ENCODE measurements at places on chromosomes 4 and X.

GRCh38 chr4:100977746-100978397 lies 369.5 kb downstream of the PPP3CA start:
- DNase-seq = no peak

GRCh38 chrX:314049-314448 lies 4.5 kb downstream of the GTPBP6 start:
- no peak for DNase-seq

DNA sequence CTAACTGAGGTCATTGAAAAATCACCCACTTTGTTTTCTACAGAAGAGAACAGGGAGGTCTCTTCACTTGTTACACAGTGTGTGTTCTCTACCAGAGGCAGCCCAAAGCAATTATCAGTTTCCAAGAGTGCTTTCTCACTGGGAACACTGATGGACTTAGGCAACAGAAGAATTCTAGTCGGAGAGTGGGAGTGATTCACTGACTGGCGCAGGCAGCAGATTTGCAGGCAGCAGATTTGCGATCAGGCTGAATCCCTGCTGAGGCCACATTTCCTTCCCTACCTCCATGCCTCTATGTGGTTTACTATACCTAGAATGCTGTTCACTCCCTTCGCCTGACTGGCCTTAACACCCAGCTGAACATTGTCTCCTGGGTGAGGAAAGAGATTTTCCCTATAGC lies 6.6 kb downstream of the OCIAD2 start:
- no peak for DNase-seq

DNA sequence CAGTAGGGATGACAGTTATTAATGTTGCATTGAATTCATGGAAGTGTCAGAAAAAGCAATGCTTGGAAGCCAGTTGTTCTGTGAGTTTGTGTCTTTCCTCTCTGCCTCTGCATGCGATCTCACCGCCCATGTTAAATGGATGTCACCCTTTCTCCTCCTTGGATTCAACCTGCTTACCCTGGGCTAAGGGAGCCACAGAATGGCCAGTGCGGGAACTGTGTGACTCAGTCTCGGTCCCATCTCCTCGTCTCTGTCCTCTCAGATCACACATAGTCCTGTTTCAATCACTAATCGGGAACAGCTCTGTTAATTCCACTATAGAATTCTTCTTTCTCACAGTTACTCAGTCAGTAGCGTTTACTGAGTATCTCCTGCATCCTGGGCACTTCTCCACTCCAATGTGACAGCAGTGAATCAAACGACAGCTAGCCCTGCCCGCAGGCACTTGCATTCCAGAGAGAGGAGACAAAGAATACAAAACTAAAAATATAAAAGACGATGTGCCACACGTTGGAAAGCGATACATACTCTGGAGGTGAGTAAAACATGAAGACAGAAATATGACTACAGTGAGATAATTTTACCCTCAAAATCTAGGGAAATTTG lies 53.6 kb upstream of the TLR3 start:
- no peak for DNase-seq

DNA sequence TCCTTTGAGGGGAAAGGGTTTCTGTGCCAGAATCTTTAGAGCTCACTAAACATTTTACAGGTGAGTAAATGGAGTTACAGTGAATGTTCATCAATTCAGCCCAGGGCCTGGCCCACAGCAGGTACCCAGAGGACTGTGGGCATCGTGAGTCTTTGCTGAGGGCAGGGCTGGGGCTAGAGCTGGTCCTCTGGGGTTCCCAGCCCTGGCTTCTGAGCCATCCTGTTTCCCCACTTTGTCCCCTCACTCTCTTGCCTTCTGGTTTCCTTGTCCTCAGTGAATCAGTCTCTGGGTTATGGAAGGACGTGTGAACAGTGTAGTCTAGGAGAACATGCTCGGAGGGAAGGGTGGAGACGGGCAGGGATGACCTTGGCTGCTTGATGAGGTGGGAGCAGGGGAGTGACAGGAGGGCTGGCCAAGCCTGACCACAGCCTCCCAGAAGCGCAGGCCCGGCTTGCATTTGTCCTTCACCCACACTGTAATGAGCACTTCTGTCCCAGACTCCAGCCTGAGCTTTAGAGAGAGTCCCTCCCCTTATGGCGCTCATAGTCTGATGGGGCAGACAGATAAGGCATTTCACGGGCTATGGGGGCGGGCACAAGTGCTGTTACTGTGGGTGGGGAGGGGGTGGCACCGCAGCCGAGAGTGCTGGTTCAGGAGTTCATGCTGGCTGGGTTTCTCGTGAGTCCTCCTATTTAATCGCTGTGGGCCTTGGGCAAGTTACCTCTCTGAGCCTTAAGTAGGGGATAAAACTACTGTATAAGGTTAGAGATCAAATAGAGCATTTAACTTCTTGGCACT lies 17.3 kb downstream of the TBC1D14 start:
- no peak for DNase-seq

GRCh38 chrX:31091819-31092218 lies 20.0 kb upstream of the FTHL17 start:
- DNase-seq = no peak

GRCh38 chrX:87397103-87397886 lies 120.3 kb upstream of the KLHL4 start:
- DNase-seq = no peak

- no peak for DNase-seq
Measured at GRCh38 chrX:29487714-29488113, 727.6 kb upstream of the MAGEB2 start.

GRCh38 chr4:152357206-152357605 lies 178.7 kb downstream of the FBXW7 start:
- DNase-seq = no peak

- no peak for DNase-seq
Measured at GRCh38 chrX:74291577-74291963, 12.4 kb upstream of the ZCCHC13 start.

- DNase-seq = no peak
Measured at GRCh38 chr4:48266781-48267180, 2.9 kb downstream of the TEC start.

- no peak for DNase-seq
Measured at GRCh38 chr4:121988950-121989349, 37.1 kb upstream of the TRPC3 start.

GRCh38 chr4:28421221-28421620 lies 1560.6 kb downstream of the STIM2 start:
- DNase-seq = no peak

- DNase-seq = no peak
Measured at GRCh38 chrX:30690330-30690729, 37.1 kb downstream of the GK start.

GRCh38 chr4:83283181-83283580 lies 1.4 kb downstream of the COQ2 start:
- DNase-seq = no peak

DNA sequence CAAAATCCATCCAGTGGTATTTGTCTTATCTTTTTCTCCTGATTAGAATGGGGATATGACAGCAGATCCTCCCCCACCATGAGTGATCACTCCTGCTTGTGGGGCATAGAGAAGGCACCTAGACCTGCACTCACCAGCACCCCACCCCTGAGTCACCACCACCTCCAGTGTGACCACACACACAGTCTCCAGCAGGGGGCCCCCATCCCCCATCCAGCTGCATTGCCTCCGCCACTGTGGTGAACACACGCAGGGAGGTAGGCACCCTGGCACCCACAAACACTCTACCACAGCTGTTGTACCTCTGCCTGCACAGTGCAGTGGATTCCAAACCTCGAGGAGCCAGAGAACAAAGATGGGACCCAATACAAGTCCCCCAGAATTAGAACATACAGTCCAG lies 9.0 kb upstream of the MAGEA8 start:
- no peak for DNase-seq

GRCh38 chrX:63514569-63515080 lies 163.5 kb upstream of the SPIN4 start:
- DNase-seq = no peak

GRCh38 chrX:19811807-19812604 lies 75.4 kb downstream of the SH3KBP1 start:
- DNase-seq = no peak

DNA sequence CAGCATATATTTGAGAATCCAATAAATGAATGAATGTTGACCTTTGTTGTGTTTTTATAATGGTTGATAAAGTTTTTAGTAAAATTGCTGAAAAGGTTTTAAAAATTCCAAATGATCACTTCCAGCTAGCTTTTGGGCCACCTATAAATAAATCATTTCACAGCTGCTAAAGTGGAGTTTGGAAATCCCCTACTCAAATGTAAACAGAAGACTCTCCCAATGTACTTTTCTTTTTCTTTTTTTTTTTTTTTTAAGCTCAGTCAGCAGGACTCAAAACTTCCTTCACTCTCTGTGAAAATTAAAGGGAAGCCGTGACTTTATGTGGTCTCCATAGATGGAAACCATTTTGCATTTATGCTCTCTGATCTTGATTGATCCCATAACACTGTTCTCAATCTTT lies 45.2 kb downstream of the CXCL13 start:
- no peak for DNase-seq

DNA sequence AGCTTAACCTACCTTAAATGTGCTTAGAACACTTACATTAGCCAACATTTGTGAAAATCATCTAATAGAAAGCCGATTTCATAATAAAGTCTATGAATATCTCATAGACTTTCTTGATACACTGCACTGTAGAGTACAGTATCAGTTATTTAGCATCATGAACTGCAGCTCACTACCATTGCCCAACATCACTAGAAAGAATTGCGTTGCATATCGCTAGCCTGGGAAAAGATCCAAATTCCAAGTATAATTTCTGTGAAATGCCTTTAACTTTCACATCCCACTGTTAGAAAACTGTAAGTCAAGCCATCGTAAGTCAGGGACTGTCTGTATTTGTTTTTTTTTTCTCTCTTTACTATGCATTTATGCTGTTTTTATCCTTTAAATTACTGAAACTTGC lies 918.6 kb upstream of the PABPC4L start:
- no peak for DNase-seq

- no peak for DNase-seq
Measured at GRCh38 chr4:13117185-13117584, 367.0 kb downstream of the RAB28 start.

GRCh38 chr4:75745161-75745560 lies 20.8 kb downstream of the USO1 start:
- DNase-seq = no peak

GRCh38 chr4:86898562-86898961 lies 6.3 kb upstream of the C4orf36 start:
- DNase-seq = no peak

- DNase-seq = no peak
Measured at GRCh38 chr4:16448241-16448840, 222.1 kb upstream of the TAPT1 start.

GRCh38 chr4:30028826-30029225 lies 691.3 kb upstream of the PCDH7 start:
- no peak for DNase-seq

DNA sequence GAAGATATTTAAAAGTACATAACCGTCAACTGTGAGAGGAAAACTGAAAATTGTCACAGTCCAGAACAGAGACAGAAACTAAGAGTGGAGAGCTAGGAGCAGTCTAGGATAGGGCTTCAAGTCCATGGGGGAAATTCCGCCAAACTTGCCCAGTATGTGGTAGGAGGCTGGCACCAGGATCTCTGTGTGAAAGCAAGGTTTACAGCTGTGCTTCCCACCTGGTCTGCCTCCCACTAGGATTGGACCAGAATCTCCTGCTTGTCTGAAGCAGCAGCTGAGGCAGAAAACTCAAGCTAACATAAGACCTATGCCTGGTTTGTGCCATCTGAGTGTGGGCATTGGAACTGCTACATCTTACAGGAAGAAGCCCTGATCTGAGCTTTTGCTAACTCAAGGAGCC lies 18.6 kb upstream of the FHL1 start:
- no peak for DNase-seq

DNA sequence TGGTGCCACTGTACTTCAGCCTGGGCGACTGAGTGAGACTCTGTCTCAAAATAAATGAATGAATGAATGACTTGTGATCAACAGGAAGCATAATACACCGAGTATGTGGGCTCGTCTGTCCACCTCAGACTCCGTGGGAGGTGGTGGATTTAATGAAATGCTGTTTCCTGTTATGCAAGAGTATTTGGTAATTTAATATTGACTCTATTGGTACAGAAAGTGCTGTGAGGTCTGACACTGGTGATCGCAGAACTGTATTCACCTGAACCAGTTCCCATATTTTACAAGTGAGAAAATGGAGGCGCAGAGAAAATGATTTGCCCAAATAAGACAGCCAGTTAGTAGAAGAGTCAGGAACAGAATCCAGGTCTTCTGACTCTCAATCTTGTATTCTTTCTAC lies 423.3 kb downstream of the RAPGEF2 start:
- no peak for DNase-seq

- DNase-seq = no peak
Measured at GRCh38 chr4:158172261-158173258, at the start of gene GASK1B. Gene GASK1B, minus strand, starts transcription at chr4:158173025. Its CDS starts 1,650 bp downstream, at chr4:158171375.

DNA sequence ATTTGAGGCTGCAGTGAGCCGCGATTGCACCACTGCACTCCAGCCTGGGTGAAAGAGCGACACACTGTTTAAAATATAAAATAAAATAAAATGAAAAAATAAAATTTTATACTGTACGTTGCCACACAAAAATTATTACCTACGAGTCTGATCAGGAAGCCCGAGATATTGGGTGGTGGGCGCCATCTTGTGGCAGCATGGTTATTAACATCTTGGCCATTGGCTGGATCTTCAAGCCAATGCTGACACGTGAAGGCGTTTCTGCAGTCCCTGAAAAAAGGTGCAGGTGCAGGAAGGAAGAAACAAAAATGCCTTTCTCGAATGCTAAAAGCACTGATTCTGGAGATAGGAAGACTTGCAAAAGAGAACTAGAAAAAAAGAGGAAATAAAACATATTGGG lies 4.9 kb upstream of the TLR8 start:
- DNase-seq = no peak

DNA sequence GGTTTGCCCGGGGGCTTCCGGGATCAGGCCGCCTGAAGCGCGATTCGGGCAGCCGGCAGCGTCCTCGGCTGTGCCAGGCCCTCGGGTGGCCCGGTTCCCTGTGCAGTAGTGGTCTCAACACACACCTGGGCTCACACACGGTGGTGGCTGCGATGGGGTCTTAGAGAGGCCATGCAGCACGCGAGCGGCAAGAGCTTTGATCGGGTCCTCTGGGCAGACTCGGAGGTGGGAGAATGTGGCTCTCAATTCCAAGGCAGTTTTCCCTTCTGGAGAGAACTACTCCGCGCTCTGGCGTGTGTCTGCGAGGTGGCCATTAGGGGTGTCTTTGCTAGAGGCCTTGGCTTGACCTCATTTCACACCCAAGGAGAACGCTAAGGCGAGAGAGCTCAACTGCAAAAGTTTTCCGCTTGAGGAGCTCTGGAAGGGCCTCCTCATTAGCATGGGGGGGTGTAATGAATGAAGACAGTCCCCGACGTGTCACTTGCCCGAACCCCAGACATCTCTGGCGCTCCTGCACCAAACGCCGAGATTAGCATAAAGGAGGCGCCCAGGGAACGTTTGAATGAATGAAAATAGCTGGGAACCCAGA lies 771 bp upstream of the RBPJ start:
- no peak for DNase-seq

GRCh38 chr4:7144374-7145290 lies 47.7 kb upstream of the SORCS2 start:
- DNase-seq = no peak

DNA sequence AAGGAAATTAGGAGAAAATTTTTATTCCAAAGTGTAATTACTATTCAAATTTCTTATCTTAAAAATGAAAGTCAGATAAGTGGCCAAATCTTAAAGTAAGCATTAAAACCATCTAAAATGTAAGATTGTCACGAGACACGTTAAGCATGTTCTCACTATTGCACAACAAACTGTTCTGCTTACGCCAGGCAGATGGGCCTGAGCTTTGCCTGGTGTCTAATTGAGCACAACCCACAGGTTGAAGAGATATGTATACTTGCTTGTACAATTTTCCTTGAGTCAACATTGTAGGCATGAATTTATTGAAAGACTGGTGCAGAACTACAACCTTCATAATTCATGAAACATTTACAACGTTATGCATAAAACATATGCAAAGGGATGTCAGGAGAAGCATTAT lies 3.9 kb downstream of the RNF128 start:
- DNase-seq = no peak

Data from NCI-H2081 treated with DMSO at 0.1 percent for 48 hours (cell line).